ENCODE measurements at places on chromosomes 3 and 15. TPM values are rescaled to one million over a fixed set of nuclear protein-coding genes. Genes with fewer than 3 reads are reported as not detected.

- H3K27me3 ChIP-seq: no peaks in the 10 kb centered on the region
- no peak overlapping the region for H3K4me3 ChIP-seq
- no peaks in the 10 kb centered on the region for H3K36me3 ChIP-seq
- no peak for DNase-seq
- peaks cover 34% of the 10 kb centered on the region for H3K4me1 ChIP-seq
Observed at GRCh38 chr3:183584914-183585280, 29.4 kb upstream of the KLHL6 start.

- no peaks in the 10 kb centered on the region for H3K27me3 ChIP-seq
- no peak overlapping the region for H3K27ac ChIP-seq
- no peak overlapping the region for H3K4me3 ChIP-seq
- H3K4me1 ChIP-seq: no peaks in the 10 kb centered on the region
- no peaks in the 10 kb centered on the region for H3K36me3 ChIP-seq
Observed at GRCh38 chr3:58204720-58205119, 6.1 kb downstream of the DNASE1L3 start.

TOMM70 gene
- total RNA-seq: 49.6 TPM

DNA sequence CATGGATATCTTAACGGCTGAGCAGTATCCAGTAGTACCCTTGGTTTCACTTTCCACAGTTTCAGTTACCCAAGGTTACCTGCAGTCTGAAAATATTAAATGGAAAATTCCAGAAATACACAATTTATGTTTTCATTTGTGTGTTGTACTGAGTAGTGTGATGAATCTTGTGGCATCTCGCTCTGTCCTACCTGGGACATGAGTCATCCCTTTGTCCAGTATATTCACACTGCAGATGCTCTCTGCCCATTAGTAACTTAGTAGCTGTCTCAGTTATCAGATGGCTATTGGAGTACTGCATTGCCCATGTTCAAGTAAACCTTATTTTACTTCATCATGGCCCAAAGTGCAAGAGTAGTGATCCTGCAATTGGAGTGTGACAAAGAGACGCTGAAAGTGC, 26.1 kb downstream of the GASK1A start:
- peaks cover 37% of the 10 kb centered on the region for H3K4me1 ChIP-seq
- H3K27ac ChIP-seq: no peak overlapping the region
- DNase-seq: no peak
- H3K4me3 ChIP-seq: no peak overlapping the region
- H3K27me3 ChIP-seq: no peaks in the 10 kb centered on the region

GRCh38 chr3:122936986-122937385, 90.6 kb downstream of the SEMA5B start:
- no peaks in the 10 kb centered on the region for H3K36me3 ChIP-seq
- H3K4me3 ChIP-seq: no peak overlapping the region
- no peaks in the 10 kb centered on the region for H3K4me1 ChIP-seq
- DNase-seq: no peak

- no peaks in the 10 kb centered on the region for H3K4me1 ChIP-seq
- H3K27ac ChIP-seq: no peak overlapping the region
- no peaks in the 10 kb centered on the region for H3K27me3 ChIP-seq
- H3K36me3 ChIP-seq: no peaks in the 10 kb centered on the region
- H3K4me3 ChIP-seq: no peak overlapping the region
Observed at GRCh38 chr3:186815435-186815834, 9.2 kb upstream of the RFC4 start.

GRCh38 chr3:103055021-103055520, 620.3 kb downstream of the ZPLD1 start:
- H3K4me3 ChIP-seq: no peak overlapping the region
- no peak for DNase-seq
- H3K4me1 ChIP-seq: peaks cover 7% of the 10 kb centered on the region
- H3K36me3 ChIP-seq: no peaks in the 10 kb centered on the region
- H3K27ac ChIP-seq: no peak overlapping the region

ACP3 gene
- total RNA-seq: 0.71 TPM

All from sigmoid colon (tissue), 7 donors.